NCI-H774 (cell line): ENCODE measurements at places on chromosomes 6 and 20.
A peak's percentile ranks its signal among the peaks of the same experiment; 100 is the strongest.

- DNase-seq: no peak
Measured at GRCh38 chr20:36571564-36572504, 1.6 kb upstream of the TGIF2 start.

GRCh38 chr6:127305741-127306140 lies 37.7 kb downstream of the ECHDC1 start:
- no peak for DNase-seq

DNA sequence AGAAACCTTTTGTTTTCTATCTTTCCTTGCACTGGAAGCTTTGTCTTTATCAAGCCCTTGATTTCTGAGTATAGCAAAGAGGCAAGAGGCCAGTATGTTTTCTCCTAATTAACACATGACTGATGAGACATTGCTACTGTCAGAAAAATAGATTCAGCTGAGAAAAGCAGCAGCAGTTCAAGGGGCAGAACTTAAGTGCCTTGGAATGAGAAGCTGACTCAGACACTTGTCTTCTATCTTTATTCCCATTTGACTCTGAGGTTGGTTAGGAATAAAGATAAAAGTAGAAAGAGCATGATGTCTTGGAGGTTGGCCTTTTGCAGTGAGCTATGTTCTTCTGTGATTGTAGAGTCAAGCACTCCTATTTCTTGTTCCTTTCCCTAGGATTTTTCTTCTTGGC lies 79.1 kb upstream of the MAN1A1 start:
- DNase-seq: no peak

GRCh38 chr20:6704132-6704861 lies 63.2 kb upstream of the BMP2 start:
- DNase-seq: no peak

- DNase-seq: no peak
Measured at GRCh38 chr20:19138758-19139157, 73.7 kb upstream of the SLC24A3 start.

DNA sequence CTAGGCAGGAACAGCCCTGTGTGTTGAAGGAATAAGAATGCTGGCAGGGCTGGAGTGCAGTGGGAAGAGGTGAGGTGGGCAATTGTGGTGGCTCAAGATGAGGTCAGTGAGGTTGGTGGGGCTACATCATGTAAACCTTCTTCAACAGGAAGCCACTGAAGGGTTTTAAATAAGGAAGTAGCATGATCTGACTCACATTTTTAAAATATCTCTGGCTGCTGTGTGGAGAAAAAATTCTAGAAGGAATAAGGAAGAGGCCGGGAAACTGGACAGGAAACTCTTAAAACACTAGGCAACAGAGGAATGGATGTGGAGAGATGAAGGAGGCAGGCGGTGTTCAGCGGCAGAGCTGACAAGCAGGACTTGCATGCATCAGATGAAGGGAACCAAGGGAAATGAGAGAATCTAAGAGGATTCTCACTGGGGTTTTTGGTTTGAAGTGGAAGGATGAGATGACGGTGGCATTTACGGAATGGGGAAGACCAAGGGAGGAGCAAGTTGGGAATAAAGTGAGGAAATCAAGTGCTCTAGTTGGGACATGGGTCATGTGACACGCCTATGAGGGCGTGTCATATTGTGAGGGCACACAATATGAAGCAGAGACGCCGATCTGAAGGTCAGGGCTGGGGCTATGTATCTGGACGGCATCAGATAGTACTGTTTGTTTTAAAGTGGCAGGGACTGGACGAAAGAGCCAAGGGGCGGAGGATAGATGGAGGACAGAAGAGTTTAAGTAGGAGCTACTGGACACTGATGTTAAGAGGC lies 18.2 kb downstream of the TMEM242 start:
- no peak for DNase-seq

- DNase-seq: no peak
Measured at GRCh38 chr6:112139052-112139451, 51.7 kb downstream of the FAM229B start.

- no peak for DNase-seq
Measured at GRCh38 chr6:25458485-25458884, 179.3 kb downstream of the CARMIL1 start.

DNA sequence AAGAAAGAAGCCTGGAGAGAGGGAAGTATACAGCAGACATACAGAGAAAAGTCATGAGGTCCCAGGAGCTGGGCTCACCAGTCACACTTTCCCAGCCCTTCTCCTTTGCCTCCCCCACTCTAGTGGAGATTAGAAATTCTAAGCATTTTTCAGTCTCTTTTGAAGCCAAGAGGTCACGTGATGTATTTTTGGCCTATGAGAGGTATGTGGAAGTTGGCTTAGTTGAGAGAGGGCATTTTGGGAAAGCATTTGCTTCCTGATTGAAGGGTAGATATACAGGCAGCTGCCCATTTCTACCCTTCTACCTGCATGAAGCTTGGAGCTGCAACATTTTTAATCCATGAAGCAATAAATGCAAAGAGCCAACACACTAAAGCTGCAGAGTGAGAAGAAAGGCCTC lies 106.0 kb upstream of the TNFAIP3 start:
- no peak for DNase-seq

GRCh38 chr6:131721161-131721560 lies 10.3 kb upstream of the CTAGE9 start:
- peak; percentile 23 for DNase-seq

- DNase-seq: no peak
Measured at GRCh38 chr6:144344646-144345045, 59.5 kb downstream of the UTRN start.

- no peak for DNase-seq
Measured at GRCh38 chr20:24382331-24382730, 87.1 kb upstream of the SYNDIG1 start.

- no peak for DNase-seq
Measured at GRCh38 chr6:98843271-98844243, 9.2 kb downstream of the POU3F2 start.

GRCh38 chr20:36611625-36612024 lies 6.0 kb downstream of the RAB5IF start:
- no peak for DNase-seq

GRCh38 chr20:42083280-42083679 lies 465.1 kb upstream of the CHD6 start:
- peak; percentile 31 for DNase-seq

DNA sequence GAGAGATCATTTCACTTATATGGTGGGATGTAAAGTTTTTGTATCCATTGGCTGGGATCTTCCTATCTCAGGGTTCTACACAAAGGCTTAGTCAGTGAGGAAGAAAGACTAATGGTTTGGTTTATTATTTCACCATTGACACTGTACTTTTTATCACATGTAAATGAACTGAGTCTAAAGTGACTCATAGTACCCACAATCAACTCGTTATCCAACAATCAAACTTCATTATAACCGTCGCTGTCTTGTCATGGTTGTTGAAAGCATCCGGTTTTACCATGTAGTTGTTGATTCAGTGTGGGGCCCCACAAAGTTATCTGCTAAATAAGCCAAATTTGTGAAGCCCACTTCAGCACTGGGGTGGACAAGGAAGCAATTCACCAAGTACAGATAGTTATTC lies 55.8 kb upstream of the MTRF1L start:
- DNase-seq: peak; percentile 21
